ENCODE measurements at places on chromosomes 4 and X. TPM values are rescaled to one million over a fixed set of nuclear protein-coding genes. Genes with fewer than 3 reads are reported as not detected.

GRCh38 chr4:99716996-99717395 is 59.4 kb upstream of the C4orf54 start:
- no peak for DNase-seq

GRCh38 chr4:81058621-81059020 is 28.1 kb downstream of the BMP3 start:
- DNase-seq: no peak

GRCh38 chr4:105415281-105415744 is 58.5 kb downstream of the PPA2 start:
- no peak for DNase-seq

KCNIP4 gene
- total RNA-seq: not detected

DNA sequence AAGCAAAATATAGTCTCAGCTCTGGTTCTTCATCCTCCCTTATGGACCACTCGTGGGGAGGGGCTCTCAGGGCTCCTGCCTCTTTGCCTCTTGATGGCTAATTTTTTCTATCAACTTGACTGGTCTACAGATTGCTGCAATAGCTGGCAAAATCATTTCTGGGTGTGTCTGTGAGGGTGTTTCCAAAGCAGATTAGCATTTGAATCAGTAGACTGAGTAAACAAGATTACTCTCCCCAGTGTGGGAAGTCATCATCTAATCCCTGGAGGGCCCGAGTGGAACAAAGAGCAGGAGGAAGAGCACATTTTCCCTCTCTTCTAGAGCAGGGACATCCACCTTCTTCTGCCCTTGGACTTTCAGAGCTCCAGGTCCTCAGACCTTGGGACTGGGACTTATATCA is 153.5 kb downstream of the STK32B start:
- DNase-seq: no peak

MAGEA8 gene
- not detected for total RNA-seq

DNA sequence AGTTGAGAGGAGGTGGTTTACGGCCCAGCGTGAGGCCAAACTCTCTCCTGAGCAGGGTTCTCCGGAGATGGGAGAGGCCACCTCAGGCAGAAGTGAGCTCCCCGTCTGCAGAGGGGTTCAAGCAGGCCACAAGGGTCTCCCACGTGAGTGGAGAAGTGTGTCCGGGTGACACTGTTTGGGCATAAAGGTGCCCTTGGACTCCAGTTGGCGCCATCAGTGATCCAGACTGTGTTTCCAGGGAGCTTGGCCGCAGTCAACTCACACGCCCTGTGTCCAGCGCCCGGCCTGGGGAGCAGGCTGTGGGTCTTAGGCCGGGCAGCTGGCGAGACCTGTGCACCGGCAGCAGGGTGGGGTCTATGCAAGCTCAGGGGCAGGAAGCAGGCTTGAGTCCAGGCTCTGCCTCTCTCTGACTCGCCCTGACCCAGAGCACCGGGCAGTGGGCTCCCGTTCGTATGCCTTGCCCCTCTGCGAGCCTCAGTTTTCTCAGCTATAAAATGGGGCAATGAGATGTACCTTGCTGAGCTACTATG is 24.6 kb upstream of the HTRA3 start:
- peak; percentile 60 for DNase-seq

DNA sequence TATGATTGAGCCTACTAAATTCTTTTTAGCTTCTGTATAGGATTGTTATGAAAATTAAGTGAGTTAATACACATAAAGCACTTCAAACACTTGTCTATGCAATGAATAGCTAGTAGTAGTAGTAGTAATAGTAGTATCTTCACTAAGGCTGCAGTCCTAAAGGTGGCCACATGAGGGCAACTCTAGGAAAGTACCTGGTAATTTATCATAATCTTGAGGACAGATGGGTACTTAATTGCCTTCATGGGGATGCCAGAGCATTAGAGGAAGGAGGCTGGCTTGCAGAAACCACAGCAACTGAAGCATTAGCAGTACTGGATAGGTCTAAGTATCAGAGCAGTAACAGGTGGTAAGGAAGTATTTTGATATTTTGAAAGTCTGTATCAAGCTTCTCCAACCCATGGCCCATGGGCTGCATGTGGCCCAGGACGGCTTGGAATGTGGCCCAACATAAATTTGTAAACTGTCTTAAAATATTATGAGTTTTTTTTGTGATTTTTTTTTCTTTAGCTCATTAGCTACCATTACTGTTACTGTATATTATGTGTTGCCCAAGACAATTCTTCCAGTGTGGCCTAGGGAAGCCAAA is 17.3 kb downstream of the NIPAL1 start:
- no peak for DNase-seq

- no peak for DNase-seq
Measured at GRCh38 chr4:30434656-30435055, 285.5 kb upstream of the PCDH7 start.

DNA sequence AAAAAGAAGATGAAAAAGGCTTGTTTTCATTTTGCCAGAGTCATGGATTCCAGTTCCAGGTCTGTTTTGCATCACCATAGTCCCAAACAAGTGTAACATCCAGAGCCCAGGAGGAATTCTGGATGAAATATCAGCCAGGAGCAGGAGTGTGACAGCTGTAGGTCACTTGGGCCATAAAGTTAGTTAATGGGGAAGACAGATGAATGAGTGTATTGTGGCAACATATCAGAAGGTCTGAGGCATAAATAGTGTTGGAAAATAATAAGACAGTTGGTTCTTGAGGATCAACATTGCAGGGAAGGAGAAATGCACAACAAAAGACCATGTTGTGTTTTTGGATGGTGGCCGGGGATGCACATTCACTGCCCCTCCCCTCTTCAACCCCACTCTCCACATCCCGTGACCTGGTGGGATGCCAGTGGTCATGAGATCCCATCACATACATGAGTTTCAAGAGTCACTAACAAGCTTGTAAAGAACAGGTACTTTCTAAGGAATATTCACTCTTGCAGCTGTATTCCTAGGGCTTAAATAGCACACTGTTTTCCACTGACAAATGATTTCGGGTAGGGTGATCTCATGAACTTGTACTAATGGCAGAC is 83.1 kb upstream of the IGFBP7 start:
- DNase-seq: no peak

DNA sequence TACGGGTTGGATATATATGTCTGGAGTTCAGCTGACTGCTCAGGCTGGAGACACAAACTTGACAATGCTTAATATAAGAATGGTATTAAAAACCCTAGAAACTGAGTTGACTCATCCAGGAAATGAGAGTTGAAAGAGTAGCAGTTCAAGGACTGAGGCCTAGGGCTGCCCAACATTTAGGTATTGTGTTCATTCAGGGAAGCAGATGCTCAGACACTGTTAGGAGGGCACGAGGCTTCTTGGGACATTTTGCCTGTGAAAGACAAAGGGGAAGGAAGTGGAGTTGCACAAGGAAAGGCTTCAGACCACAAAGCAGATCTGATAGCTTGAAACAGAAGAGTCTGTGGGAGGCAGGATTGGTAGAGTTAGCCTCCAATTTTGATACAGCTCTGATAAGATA is 52.0 kb upstream of the HS3ST1 start:
- DNase-seq: peak; percentile 21

DNA sequence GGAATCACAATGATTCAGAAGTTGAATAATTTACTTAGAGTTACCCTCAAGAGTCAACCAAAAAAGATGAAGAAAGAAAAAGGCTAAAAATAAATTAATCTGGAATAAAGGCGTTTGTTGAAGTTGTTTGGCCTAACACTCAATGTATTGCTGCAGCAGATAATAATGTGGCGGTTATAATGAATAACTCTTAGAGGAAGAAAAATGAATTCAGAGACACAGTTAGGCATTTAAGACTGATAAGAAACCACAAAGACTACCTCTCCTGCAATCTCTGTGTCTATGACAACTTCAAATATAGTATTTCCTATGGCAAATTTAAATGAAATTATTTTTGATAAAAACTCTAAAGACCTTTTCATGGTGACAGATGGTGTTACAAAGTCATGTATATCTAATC is 1369.1 kb upstream of the AGA start:
- DNase-seq: no peak

All from right cardiac atrium (tissue), 5 donors.